Ovary (tissue), 10 donors: ENCODE measurements at places on chromosomes 7 and 10. TPM values are rescaled to one million over a fixed set of nuclear protein-coding genes. Genes with fewer than 3 reads are reported as not detected.

DNA sequence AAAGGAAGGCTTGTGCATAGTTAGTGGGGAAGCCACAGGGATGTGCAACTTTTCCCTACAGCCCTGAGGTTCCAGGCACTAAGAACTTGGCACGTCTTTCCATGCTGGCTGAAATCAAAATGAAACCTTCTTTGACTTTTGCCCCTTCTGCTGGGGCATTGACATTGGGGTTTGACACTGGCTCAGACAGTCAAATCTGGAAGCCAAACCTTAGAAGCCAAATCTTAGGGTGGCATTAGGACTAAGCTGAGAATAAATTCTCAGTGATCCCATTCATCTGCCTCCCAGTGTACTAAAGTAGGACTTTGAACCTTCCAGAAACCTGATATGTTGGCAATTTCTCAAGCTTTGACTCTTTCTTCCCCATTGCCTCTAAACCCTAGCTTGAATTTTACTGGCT, 31.3 kb upstream of the INSYN2A start:
- no peak for DNase-seq
- H3K4me3 ChIP-seq, result no peak overlapping the region
- no peak overlapping the region for H3K27ac ChIP-seq
- H3K36me3 ChIP-seq, result no peaks in the 10 kb centered on the region
- no peaks in the 10 kb centered on the region for H3K27me3 ChIP-seq

The RAPGEF5 gene
- total RNA-seq, result 15.4 TPM

DNA sequence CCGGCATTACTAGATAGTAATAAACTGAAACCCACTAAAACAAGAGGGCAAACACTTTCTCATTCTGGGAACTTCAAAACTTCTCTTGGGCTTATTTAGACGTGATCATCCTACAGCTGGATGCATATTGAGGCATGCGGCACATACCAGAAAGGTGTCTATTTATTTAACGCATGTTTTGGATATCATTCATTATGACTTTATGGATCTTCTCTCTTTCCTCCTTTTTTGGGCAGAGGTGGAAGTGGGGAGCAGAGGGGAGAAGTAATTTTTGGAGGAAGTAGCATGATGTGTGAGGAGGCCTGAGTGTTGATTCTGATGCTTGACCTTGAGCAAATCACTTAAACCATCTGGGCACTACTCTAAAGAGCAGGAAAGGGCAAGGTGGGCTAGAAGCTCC, 270.6 kb downstream of the TRIL start:
- H3K36me3 ChIP-seq, result no peaks in the 10 kb centered on the region
- no peak overlapping the region for H3K27ac ChIP-seq
- no peaks in the 10 kb centered on the region for H3K4me1 ChIP-seq

GRCh38 chr7:151172273-151173141, 5.0 kb upstream of the GBX1 start:
- H3K27ac ChIP-seq, result no peak overlapping the region
- DNase-seq, result peak; percentile 86
- H3K27me3 ChIP-seq, result no peaks in the 10 kb centered on the region
- H3K4me1 ChIP-seq, result no peaks in the 10 kb centered on the region

The LHFPL3 gene
- total RNA-seq, result not detected

DNA sequence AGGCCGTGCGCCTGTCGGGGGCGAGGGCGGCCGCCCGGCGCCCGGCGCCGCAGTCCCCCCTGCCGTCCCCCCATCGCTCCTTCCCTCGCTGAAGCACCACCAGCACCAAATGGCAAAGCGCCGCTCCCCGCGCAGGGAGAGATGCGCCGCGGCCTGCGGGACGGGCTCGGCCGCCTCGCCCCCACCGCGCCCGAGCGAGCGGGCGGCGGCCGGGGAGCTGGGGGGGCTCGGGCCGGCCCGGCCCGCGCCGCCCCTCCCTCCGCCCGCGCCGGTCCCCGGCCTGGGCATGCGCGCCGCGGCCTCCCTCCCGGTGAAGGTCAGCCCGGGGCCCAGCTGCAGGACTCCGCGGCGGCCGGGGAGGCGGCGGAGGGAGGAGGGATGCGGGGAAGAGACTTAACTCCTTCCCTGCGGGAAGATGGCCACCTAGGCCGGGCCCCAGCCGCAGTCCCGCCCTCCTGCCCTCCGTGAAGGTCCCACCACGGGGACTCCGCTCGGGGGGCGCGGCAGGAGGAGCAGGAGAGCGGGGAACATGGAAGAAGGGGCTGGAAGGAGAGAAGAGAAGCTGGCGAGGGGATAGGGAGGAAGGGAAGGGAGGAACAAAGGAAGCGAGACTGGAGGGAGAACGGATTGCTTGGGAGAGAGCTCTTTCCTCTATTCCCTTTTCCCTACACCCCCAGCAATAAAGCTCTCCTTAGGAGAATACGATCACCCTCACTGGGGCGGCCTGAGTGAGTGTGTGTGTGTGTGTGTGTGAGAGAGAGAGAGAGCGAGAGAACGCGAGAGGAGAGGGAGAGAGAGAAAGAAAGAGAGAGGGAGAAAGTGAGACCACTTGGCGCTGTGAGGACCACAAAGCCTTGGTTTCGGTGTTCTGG, 3.4 kb upstream of the SMARCD3 start:
- H3K36me3 ChIP-seq, result no peaks in the 10 kb centered on the region
- peak overlapping the region; percentile 72 for H3K4me3 ChIP-seq
- peak overlapping the region; percentile 83 for H3K27ac ChIP-seq
- peaks cover 25% of the 10 kb centered on the region for H3K4me1 ChIP-seq

GRCh38 chr7:27600247-27600646, 62.4 kb downstream of the HIBADH start:
- H3K4me3 ChIP-seq, result no peak overlapping the region
- H3K4me1 ChIP-seq, result no peaks in the 10 kb centered on the region
- DNase-seq, result no peak
- H3K27ac ChIP-seq, result no peak overlapping the region

The FRMPD2 gene
- 0.77 TPM for total RNA-seq
